Activated CD4-positive, alpha-beta memory T cell treated with anti-CD3 and anti-CD28 coated beads for 36 hours (primary cell): ENCODE measurements at places on chromosomes 6 and 20. TPM values are rescaled to one million over a fixed set of nuclear protein-coding genes. Genes with fewer than 3 reads are reported as not detected.

DNA sequence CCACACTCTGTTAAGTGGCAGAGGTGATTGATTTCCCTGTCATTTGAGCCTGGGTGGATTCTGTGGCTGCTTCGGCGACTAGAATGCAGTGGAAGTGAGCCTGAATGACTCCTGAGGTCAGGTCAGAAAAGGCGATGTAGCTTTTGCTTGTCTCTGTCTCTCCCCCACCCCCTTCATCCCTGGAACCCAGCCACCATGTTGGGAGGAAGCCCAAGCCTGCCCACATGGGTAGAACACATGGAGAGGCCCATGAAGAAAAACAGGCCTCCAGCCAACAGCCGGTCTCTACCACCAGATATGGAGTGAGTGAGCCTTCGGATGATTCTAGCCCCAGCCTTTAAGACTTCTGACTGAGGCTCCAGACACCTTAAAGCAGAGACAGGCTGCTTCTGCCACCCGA lies 181.0 kb downstream of the TFAP2C start:
- H3K4me1 ChIP-seq: no peaks in the 10 kb centered on the region
- H3K27ac ChIP-seq: no peak overlapping the region
- H3K36me3 ChIP-seq: no peaks in the 10 kb centered on the region
- H3K27me3 ChIP-seq: peaks cover 6% of the 10 kb centered on the region

DNA sequence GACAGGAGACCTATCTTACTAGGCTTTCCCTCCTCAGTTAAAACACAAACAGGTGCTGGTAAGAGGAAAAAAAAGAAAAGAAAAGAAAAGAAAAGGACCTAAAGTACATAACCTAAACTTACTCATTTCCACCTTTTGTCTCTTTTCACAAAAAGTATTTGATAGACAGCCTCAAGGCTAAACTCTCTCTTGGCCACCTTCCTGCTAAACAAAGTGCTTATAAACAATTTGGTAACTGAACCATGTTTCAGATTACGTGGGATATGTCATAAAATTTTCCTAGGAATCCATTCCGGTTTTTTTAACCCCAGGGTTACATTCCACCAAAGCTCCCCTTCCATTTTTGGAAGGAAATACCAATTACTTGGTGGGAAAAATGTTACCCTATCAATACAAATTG lies 109.0 kb downstream of the PRND start:
- H3K4me3 ChIP-seq: no peak overlapping the region
- no peaks in the 10 kb centered on the region for H3K36me3 ChIP-seq
- no peak overlapping the region for H3K27ac ChIP-seq
- no peaks in the 10 kb centered on the region for H3K27me3 ChIP-seq
- peaks cover 2% of the 10 kb centered on the region for H3K4me1 ChIP-seq
- DNase-seq: no peak

DNA sequence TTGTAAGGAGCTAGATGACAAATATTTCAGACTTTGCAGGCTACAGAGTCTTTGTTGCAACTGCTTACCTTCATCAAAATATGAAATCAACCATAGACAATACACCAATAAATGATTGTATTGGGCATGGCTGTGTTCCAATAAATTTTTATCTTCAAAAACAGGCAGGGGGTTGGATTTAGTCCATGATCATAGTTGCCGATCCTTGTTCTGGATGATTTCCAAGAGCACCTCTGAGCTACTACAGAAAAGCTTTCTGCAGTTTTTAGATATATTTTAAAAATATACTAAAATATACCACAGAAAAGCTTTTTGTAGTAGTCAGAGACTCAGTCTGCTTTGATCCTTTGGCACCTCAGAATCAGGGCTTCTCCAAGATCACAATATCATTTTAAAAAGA lies 145.0 kb downstream of the HTR1B start:
- no peaks in the 10 kb centered on the region for H3K4me1 ChIP-seq
- no peak overlapping the region for H3K27ac ChIP-seq
- H3K36me3 ChIP-seq: no peaks in the 10 kb centered on the region
- H3K27me3 ChIP-seq: no peaks in the 10 kb centered on the region
- no peak overlapping the region for H3K4me3 ChIP-seq
- DNase-seq: no peak

GRCh38 chr6:17998003-17998402 lies 10.6 kb upstream of the KIF13A start:
- DNase-seq: no peak
- H3K27me3 ChIP-seq: peaks cover 31% of the 10 kb centered on the region
- no peak overlapping the region for H3K4me3 ChIP-seq

The BTN1A1 gene
- total RNA-seq: not detected

The PPIL6 gene
- 0.43 TPM for total RNA-seq
